ENCODE measurements at places on chromosomes 12 and 14.

GRCh38 chr14:95659293-95659989, 26.8 kb upstream of the TCL1B start:
- no peak for DNase-seq

- DNase-seq, result no peak
Observed at GRCh38 chr14:99928963-99929362, 135.8 kb downstream of the EML1 start.

GRCh38 chr12:72197790-72198189, 74.4 kb upstream of the TRHDE start:
- DNase-seq, result no peak

- no peak for DNase-seq
Observed at GRCh38 chr14:69982886-69983285, 103.7 kb downstream of the SMOC1 start.

- DNase-seq, result no peak
Observed at GRCh38 chr14:26765768-26766520, 168.1 kb upstream of the NOVA1 start.

DNA sequence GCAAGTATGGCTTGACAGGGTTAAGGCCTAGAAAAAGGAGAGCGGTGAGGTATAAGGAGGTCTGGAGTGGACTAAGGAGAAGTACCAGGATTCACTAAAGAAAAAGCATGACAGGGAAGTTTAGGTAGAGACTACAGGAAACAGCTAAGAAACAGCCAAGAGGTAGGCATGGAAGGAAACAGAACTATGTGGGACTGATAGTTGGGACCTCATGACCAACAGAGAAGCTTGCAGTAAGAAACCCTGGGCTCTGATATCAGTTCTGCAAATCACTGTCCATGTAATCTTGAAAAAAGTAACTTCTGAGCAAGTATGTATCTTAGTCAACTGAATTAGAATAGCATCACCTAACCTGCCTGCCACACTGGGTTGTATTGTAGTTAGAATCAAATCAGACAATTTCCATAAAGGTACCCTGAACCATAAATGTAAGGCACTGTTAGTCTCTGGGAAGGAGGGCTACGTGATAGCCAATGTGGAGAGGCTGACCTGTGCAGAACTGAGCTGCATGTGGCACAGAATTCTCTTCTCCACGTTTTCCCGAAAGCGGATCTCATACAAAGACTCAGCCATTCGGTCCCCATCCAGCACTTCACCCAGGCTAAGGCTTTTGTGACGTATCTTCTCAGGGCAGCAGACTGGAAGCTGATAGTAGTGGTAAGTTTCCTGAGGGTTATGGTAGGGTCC, 912 bp downstream of the TM9SF1 start:
- DNase-seq, result no peak

DNA sequence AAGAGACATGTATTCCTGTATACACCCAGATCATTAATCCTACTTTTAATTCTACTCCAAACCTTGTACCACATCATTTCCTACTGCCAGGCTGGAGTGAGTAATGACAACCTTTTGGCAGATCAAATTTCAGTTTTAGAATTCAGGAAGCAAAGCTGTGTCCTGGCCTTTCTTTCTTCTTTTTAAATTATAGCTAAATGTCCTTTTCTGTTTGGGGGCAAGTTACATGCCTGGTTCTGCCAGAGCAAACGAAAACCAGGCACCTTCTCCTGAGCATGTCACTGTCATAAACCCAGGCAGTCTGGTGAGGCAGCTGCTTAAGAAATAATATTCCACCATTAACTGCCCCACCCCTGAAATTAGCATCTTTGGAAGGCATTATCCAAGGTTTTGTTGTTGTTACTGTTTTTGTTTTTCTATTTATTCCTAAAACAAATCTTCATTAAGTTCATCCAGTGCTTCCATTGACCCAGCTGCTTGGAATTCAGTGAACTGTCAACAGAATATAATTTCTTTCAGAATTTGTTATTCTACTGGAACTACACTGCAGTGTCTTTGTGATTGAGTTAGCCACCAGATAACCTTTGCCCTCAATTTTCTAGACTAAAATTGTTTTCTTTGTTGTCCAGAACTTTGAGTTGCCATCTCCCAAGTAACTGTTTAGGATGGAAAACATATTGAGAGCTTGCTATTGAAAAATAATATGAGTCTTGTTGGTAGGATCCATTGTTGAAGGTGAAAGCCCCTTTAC, 33.2 kb downstream of the SAMD4A start:
- no peak for DNase-seq

DNA sequence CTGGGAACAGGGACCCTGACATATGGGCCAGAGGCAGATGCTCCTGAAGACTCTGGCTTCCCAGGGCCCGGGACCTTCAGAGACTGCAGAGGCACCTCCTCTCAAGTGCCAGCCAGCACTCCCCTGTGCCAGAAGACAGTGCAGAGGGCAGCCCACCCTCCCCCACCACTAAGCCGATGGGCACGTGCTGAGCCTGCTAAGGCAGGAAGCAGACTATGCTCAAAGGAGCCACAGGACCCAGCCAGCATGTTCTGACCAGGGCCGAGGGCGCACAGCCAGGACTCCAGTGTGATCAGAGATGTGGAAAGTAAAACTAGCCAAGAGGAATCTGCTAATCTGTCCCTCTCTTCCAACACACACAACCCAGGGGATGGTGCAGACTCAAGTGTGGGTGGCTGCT, 29.8 kb downstream of the DIO3 start:
- DNase-seq, result no peak

DNA sequence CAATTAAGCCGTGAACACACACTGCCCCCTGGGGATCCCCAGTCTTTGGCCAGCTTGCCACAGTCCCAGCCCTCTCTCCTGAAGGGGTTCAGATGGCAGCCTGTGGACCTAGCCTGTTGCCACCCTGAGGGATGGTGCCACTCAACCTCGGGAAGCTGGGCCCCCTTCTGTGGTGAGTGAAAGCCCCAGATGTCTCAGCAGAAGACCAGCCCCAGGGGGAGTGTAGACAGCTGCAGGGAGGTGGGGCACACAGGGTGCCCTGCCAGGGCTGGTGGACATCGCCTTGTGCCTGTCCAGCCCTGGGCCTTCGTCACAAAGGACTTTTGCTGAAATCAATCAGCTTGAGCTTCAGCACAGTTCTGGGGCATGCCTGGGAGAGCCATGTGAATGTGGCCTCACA, 32.4 kb downstream of the C14orf132 start:
- DNase-seq, result no peak

DNA sequence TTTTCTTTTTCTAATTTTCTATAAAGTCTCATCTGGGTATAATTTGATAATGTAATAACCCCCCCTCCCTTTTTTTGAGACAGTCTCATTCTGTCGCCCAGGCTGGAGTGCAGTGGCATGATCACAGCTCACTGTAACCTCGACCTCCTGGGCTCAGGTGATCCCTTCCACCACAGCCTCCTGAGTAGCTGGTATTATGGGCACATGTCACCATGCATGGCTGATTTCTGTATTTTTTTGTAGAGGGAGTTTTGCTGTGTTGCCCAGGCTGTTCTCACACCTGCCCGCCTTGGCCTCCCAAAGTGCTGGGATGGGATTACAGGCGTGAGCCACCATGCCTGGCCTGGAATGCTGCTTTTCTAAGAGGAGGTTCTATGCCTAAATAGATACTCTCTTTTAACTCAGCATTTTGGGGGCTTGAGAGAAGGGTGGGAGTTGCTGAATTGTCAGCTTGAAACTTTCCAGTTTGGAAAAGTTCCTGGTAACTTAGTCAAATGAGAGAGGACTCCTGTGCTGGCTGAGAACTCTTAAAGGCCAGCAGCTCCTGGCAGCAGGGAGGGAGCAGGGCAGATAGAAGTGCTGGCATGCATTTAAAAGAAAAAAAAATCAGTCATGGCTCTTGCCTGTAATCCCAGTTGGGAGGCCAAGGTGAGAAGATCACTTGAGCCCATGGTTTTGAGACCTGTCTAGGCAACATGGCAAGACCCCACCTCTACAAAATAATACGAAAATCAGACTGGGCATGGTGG, 13.0 kb downstream of the NUDT4 start:
- no peak for DNase-seq
